ENCODE measurements at places on chromosomes 2 and 18.

DNA sequence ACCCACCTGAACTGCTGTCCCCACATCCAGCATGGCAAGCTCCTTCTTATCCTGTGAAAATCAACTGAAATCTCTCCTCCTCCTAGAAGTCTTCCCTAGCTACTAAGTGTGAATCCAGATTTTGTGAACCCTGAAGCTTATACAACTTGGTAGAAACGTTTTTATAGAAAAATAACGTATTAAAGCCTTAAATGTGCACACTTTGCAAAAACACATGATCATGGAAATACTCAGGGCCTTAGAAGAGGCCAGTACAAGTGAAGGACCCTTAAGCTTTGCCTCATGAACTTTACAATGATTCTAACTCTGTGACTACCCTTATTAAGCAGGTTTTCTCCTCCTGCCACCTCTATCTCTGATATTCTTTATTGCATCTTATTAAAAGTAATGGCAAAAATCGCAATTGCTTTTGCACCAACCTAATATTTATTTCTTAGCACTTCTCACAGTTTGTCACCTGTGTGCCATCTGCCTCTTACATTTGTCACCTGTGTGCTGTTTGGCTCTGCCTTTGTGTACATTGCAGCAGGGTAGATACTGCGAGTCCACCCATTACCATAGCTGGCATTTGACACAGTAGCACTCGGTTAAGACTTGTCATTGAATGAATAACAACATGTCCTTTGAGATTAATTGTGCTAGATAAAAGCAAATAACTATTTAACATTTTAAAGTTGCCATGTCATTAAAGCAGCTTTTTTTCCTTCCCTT lies 42.2 kb downstream of the FRZB start:
- DNase-seq, result no peak

DNA sequence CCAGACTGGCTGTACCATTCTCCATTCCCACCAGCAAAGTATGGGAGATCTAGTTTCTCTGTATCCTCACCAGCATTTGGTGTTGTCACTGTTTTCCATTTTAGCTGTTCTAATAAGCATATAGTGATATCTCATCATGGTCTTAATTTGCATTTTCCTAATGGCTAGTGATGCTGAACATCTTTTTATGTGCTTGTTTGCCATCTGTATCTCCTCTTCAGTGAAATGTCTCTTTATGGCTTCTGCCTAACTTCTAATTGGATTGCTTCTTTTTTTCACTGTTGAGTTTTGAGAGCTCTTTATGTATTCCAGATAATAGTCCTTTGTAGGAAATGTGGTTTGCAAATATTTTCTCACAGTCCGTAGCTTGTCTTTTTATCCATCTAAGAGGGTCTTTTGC lies 18.9 kb upstream of the BIN1 start:
- DNase-seq, result no peak

GRCh38 chr18:13823707-13824395 lies at the start of gene MC5R:
Gene MC5R (plus strand): TSS chr18:13824149. CDS start chr18:13825766, 1,617 bp downstream.
- peak; percentile 77 for DNase-seq

DNA sequence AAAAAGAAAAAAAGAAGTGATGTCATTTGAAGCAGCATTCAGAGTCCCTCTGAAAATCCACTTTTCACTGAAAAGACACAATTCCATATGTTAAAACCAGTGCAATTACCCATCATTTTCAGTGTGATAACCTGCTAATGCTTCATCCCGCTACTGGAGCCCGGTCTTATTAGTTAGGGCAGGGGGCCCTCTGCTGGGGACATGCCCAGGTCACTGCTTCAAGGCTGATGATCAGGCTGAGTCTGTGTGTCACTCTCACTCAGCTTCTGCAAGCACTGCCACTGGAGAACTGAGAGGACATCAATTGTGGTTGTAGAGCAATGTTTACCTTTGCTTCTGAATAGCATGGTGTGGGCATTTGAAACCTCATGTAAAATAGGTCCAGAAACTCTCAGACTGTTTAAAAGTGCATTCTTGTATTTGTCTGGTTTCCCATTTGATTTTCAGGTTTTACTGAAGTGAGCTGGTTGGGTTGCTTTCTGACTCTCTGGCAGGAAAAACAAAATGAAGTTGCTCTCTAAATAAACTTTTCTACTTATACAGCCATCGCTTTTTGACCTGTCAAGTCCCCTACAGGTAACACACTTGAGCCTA lies 49.2 kb upstream of the NXPH2 start:
- DNase-seq, result no peak

- DNase-seq, result no peak
These were observed 170.4 kb downstream of the NCK2 start for GRCh38 chr2:105915005-105915558.

GRCh38 chr2:145065342-145065741 lies 545.4 kb upstream of the ZEB2 start:
- no peak for DNase-seq

- no peak for DNase-seq
These were observed 458.7 kb upstream of the HNRNPA3 start for GRCh38 chr2:176753752-176754474.

- no peak for DNase-seq
These were observed 175.2 kb upstream of the PKDCC start for GRCh38 chr2:41872646-41873045.

GRCh38 chr18:79816092-79816491 lies 18.4 kb downstream of the KCNG2 start:
- DNase-seq, result no peak

DNA sequence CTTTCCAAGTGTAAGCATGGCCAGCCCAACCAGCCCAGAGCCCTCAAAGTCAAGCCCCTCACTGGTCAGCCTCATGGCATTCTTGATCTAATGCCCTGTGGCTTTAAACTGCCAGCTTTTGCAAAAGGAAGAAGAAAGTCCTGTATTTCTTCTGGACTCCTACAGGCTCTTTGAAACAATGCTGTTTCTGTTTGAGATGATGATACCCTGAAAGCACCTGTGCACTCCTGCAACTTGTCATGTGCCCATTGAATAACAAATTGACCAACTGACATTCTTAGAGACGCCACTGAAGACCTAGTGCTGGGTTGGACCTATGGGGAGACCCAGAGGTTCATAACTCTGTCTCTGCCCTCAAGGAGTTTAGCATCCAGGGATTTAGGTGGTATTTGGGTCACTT lies 82.0 kb upstream of the MSH2 start:
- DNase-seq, result no peak

- no peak for DNase-seq
These were observed 695.3 kb downstream of the SATB2 start for GRCh38 chr2:198762441-198762840.

DNA sequence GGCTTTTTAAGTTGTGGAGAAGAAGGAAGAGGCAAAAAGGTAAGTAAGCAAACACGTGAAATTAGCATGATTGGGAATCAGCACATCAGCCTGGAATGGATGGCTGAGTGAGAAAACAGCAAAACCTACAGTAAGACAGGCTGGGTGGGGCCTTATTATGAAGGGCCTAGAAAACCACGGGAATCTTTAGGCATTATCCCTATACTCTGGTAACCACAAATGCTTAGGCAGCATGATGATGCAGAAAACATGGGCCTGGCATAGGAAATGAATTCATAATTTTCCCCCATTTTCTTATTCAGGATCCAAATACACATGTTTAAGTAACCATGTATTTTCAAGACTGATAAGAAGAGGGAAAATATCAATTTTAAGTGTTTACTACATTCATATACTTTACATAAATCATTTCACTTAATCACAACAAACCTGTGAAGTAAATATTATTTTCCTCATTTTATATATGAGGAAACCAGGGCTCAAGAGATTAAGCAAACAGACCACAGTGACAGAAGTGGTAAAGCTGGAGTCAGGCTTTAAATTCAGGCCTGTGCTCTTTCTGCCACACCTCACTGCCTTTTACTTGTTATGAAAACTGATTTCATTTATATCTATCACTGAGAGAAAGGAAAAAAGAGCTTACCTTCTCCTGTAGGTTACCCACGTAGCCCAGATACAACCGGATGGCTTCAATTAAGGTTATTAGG lies 4.0 kb downstream of the TMEM17 start:
- DNase-seq, result no peak

DNA sequence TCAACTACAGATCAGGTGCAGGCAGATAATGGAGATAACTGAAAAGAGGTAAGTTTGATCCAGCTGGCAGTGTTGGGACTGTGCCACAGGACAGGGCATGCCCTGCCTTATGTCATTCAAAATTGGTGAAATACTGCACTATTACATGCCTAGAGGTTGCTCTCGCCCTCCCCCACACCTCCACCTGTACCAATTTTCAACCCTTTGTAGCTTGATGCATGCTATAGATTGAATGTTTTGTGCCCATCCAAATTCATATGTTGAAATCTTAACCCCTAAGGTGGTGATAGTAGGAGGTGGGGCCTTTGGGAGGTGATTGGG lies 72.1 kb upstream of the LYPD6B start:
- no peak for DNase-seq

- DNase-seq, result no peak
These were observed 428.4 kb downstream of the TSN start for GRCh38 chr2:122183890-122184289.

DNA sequence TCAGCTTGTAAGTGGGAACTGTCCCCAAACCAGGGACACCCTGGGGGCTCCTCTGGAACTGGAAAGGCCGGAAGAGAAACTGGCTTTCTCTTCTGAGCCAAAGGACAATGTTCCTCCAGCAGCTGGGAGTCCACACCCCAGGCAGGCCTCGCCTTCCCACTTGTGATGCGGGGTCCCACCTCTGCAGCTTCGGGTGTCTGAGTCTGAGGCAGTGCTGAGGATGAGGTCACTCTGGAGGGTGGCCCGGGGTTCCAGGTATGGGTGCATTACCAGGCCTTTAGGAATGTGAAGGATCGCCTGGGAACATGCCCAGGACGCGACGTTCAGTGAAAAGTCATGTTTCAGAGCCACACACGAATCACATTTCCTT lies 18.2 kb upstream of the BOK start:
- no peak for DNase-seq

GRCh38 chr2:137942037-137942832 lies 22.0 kb upstream of the HNMT start:
- no peak for DNase-seq

- no peak for DNase-seq
These were observed at the start of gene HOXD8 for GRCh38 chr2:176128982-176129796. Gene HOXD8 (plus strand): TSS chr2:176129705. CDS start chr2:176130367, 662 bp downstream.

DNA sequence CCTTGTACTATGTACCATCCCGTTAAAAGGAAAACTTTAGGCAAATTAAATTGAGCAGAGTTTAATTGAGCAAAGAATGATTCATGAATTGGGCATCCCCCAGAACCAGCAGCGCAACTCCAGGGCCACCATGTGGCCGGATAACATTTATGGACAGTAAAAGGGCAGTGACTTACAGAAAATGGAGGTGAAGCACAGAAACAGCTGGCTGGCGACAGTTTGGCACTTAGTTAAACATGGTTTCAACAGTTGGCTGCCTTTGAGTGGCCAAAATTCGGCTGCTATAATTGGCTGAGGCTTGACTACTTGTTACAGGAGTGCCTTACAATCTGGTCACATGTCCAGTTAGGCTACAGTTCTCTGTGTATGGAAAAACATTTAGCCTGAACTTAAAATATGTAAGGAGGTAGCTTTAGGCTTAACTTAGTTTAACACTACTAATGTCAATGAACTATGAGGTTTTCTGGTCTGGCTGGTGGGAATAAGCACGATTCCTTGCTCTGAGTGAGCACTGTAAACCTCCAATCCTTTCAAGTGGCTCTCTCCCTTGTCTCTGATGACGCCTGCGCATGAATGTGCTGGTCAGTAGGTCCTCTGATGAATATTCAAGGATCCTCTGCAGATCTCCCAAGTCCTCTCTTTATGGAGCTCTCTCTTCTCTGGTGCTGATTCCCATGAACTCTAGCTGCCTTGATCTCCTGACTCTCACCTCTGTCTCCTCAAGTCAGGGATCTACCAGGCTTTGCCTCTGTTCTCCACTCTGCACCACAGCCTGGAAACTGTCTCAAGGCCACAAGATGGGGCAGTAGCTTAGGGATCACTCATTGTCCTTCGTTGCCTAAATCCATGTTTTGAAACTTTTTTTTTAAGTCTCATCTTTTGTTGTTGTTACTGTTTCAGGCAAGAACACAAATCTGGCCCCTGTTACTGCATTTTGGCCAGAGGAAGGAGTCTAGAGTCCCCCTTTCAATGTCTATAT lies 24.4 kb upstream of the RAB31 start:
- no peak for DNase-seq

DNA sequence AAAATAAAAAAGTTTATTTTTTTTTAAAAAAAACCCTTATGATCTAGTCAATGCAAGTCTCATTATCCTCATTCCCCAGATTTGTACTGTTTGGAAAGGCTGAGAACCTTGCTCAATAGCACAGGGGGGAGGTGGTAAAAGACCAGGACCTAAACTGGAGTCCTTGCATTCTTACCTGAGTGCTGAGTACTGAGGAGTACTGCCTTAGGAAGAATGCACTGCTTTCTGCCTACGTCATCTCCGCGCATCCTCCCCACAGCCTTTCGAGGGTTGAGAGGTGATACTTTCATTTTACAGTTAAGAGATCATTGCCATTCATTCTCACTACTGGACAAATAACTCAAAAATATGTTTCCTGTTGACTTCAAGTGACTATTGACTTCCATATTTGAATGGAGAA lies 73.8 kb downstream of the MAP3K20 start:
- peak; percentile 10 for DNase-seq

- DNase-seq, result no peak
These were observed 134.2 kb upstream of the NOL4 start for GRCh38 chr18:34358923-34359322.

- DNase-seq, result no peak
These were observed 168.2 kb upstream of the LRP1B start for GRCh38 chr2:142299021-142299420.

DNA sequence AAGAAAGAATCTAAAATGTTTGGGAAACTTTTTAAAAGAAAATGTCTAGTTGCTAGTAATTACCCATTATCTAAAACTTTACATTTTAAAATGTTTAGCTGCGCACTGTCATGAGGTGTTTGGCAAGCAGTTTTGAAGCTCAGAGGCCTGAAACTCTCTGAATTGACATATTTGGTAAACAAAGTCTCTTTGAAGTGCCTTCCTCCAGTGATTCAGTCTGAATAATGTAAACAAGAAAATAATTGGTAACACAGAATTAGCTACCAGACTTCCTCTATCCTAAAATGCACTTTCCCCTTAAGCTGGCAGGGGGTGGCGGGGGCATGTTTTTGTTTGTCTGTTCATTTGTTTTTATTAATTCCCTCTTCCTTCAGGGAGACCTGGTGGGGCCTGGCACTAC lies 61.4 kb downstream of the WDR75 start:
- no peak for DNase-seq

- no peak for DNase-seq
These were observed 781.1 kb downstream of the MBD2 start for GRCh38 chr18:53443336-53443735.

DNA sequence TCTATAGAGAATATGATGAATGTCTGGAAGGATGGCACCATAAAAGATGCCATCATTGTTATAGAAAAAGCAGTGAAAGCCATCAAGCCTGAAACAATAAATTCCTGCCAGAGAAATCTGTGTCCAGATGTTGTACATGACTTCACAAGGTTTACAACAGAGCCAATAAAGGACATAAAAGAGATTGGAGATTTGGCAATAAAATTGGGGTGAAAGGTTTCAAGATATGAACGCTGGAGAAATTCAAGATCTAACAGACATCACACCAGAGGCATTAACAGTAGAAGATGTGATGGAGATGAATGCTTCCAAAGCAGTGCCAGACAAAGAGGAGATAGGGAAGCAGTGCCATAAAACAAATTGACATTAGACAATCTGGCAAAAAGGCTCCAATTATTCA lies 518.8 kb upstream of the ACVR2A start:
- DNase-seq, result no peak

- no peak for DNase-seq
These were observed 1.8 kb upstream of the HOXD8 start for GRCh38 chr2:176127774-176128072.

GRCh38 chr2:135238651-135239050 lies 186.6 kb downstream of the RAB3GAP1 start:
- no peak for DNase-seq

All from stimulated activated CD4-positive, alpha-beta T cell treated with anti-CD3 and anti-CD28 coated beads, Interleukin-2, amount 100 ng/mL, for 48 hours (primary cell).